ENCODE measurements at places on chromosomes 7 and 10.

DNA sequence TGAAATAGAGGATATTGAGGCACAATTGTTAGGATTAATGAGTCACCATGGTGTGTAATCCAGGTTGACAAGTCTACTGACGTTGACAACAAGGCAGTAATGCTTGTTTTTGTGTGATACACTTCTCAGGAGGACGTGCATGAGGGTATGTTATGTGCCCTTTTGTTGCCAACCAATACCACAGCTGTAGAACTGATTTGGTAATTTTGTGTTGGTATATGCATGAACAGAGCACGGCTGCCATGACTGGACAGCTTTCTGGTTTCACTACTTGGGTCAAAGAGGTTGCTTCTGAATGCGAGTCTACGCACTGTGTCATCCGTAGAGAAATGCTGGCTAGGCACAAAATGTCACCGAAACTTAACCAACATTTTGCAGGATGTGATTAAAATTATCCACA lies 32.9 kb downstream of the PHTF2 start:
- DNase-seq = no peak

DNA sequence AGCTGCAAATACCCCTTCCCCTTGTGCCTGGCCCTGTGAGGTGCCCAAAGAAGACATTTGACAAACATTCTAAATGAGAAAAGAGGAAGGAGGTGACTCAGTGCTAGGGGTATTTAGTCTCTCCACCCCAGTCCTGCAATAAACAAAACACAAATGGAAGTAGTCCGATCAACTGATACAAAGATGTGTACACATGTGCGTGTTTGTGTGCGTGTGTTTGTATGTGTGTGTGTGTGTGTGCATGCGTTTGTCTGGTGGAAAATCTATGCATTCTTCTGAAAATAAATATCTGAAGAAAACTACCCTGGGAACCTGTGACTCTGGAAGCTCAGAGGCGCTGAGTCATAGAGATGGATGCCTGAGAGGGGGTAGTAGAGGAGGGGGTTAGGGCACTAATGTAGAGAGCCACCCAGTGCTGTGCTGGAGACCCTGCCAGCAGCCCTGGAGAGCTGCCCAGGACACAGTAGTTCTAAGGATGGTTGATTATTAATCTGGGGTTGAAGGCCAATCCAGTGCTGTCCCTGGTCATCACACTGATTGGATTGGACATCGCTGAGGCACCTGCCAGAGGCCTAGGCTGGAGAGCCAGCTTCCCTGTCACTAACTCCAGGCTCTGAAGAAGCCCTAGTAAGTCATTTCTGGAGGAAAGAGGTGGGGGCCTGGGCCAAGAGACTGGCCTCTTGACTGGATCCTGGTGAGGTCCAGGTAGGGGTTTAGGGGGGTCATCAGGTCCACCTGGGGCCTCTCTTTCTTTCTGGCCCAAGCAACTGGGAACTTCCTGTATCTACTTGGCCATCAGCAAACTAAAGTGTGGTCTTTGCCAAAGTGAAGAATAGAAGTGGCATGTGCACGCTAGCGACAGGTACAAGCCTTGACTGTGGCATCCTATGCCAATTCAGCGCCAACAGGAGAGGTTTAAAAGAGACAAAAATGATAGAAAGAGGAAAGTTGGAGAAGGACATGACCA lies 18.5 kb downstream of the SFTPA1 start:
- DNase-seq = no peak

DNA sequence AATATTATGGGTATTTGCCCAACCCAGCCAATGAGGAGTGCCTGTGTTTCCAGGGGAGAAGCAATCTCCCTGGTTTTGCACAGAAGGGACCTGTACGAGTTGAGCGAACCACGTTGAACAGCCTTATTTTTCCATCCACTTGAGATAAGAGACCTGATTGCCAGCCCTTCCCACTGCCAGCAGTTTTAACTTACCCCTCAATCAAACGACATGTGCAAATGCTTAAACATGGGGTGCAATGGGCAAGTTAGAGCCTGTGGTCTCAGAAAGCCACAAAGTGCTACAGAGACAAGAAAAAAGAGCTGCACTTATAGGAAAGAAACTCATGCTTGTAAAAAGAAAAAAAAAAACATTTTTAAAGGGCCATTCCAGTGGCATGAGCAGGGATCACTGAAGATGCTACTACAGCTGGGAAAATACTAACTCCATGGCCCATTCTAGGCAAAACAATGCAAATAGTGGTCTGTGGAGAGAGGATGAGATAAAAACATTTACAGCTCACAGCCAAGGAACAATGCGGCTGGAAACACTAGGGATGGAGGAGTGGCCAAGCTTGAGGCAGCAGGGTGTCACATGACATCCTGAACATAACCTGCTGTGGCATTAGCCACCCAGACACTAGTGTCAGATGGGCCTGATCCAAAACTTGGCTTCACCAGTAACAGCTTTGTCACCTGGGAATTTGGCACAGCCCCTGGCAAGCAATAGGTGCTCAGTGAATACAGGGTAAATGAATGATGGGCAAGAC lies 162.8 kb downstream of the ELMO1 start:
- no peak for DNase-seq

- no peak for DNase-seq
Observed at GRCh38 chr7:41315764-41316163, 387.1 kb downstream of the INHBA start.

GRCh38 chr7:23696916-23697441 lies 13.0 kb upstream of the STK31 start:
- no peak for DNase-seq

- no peak for DNase-seq
Observed at GRCh38 chr10:4278186-4278585, 493.2 kb upstream of the KLF6 start.

- DNase-seq = no peak
Observed at GRCh38 chr7:151245360-151246101, 3.0 kb downstream of the SMARCD3 start.

DNA sequence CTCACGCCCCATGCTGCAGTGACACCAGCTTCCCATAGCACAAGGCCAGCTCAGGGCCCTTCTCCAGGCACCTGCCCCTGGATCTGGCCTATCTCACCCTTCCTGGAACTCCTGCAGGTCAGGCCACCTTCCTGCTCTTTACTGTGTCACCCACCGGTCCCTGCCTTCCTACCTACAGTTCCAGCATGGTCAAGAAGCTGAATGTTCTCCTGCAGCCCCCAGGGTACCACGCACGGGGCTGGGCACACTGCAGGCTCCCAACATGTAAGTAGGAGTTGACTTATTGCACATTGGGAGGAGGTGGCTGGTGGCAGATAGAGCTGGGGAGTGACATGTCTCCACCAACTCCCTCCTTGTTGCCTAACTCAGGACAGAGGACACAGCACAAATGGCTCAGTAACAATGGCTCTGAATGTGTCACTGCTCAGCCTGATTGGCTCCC lies 14.5 kb downstream of the ITPRIP start:
- no peak for DNase-seq

GRCh38 chr7:115387137-115387536 lies 465.2 kb downstream of the MDFIC start:
- DNase-seq = no peak

DNA sequence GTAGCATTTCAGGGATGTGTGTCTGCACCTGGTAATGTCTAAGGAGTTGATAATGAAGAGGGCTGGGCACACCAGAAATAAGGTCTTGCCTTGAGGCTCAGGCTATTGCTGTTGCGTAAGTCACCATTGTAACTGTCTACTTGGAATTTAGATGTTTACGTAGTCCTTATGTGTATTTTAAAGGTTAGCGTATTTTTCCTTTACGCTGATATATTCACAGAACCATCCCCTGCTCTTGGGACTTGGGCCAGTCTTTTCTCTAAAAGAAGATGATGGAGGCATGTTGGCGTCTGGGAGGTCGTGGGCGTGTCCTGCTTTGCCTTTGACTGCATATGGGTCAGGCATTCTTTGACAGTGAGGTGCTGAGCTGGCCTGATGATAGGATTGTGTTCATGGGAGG lies 14.7 kb downstream of the WDR37 start:
- no peak for DNase-seq

DNA sequence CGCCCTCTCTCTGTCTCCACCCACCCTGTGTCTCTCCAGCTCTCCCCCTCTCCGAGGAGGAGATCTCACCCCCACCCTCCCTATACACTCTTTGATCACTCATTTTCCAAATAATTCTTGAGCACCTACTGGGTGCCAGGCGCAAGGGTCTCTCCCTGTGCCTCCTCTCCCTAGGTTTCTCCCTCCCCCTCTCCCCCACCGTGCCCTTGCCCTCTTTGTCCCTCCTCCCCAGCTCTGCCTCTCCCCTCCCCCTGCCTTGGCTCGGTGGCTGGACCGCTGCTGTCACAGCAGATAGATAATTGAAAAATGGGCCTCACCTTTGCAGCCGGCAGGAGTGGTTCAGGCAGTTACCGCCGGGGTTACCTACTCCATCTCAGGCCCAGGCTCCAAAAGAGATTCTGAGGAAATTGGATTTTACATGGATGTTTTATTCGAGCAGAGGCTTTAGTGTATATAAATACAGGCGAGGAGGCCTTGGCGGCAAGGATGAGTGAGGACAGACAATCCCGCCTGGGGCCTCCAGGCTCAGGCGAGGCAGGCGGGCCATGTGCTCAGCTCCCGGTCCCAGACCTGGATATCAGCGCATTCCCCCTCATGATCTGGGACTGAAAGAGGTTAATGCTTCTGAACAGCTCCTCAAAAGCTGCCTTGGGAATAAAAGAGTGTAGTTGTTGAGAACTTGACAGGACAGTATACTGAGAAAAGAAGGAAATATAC lies 60.8 kb upstream of the BTRC start:
- DNase-seq = no peak

DNA sequence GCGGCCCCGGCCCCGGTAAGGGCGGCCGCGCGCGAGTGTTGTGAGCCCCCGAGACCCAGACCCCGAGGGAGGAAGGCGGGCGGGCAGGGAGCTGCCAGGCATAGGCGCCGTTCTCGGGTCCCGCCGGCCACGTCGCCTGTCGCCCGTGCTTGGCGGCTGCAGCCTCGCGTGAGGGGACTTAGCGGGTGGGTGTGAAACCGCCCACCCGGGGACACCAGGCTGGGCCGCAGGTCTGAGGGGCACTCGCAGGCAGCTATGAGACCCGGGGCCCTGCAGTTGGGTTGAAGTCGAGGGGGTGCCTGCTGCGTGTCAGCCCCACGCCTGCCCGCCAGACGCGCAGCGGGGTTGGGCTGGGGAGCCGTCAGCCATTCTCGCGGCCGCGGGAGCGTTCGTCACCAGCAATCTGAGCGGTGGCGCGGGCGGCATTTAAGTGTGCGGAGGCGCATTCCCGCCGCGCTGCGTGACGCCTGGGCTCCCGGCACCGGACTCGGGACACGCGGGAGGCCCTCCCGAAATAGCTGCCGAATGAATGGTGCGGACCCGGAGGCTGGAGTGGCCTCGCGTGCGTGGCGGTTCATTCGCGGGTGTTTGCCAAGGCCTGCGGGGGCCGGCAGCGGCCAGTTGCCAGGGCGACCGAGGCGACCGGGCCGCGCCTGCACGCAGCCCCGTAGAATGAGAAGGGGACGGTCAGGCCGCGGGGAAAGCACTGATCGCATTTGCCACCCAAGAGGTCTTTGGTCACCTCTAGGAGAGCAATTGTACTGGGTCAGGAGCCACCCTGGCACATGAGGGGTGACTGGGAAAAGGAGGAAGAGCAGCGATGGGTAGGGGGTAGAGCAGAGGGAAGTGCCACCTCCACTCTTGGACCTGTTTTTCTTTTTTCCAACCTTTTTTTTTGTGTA lies 750 bp downstream of the ZNF398 start:
- DNase-seq = no peak

- no peak for DNase-seq
Observed at GRCh38 chr10:20406281-20407104, 490.6 kb downstream of the NEBL start.

GRCh38 chr7:131502810-131503508 lies 53.5 kb downstream of the PODXL start:
- no peak for DNase-seq

DNA sequence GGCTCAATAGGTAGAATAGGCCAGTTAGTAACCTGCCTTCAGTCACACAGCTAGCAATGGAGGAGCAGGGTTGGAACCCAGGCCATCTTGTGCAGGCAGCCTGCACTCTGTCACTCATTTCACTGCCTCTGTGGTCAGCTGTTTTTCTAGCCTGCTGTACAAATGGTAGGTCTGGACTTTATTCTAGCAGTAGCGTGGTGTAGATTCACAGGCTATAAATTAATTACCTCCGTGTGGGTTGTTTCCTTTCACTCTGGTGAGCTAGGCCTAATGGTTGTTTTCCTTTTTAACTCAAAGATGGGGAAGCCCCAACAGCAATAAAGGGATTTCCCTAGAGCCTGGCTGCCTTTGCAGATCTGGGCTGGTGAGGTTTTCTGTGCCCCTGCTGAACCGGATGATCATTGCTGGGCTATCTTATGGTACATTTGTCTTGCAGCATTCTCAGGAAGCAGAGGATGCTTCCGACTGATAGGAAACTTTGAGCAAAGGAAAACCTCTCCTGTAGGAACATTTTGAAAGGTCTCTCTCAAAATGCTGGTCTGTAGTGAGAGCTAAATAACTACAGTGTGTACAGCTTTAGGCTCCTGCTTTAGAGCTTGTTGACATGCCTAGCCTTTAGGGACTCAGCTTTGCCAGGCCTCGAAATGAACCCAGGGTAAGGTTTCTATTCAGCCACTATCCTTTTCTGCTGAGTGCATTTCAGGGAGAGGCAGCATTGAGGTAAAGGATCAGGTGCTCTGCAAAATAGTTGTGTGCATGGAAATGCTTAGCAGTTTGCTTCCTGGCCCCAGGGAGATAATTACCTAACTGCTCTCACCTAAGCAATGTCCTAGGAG lies 157.4 kb downstream of the ST7 start:
- no peak for DNase-seq

DNA sequence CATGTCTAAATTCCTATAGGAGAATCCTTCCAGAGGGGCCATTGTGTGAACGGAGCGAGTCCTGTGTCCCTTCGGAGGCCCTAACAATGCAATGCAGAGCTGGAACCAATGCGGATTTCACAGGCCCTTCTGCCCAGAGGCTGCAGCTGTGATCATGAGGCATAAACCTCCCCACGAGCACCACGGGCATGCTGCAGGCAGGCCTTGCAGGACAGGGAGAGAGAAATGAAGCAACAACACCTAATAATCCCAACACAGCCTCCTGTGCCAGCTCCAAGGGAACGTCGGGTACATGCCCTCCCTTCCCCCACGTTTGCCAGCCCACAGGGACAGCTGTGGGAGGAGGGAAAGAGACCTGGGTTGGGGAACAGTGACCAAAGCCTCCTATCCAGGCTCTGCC lies 74.4 kb downstream of the TNS3 start:
- DNase-seq = no peak

Data from fibroblast of skin of left quadriceps (primary cell).